Activated CD4-positive, alpha-beta memory T cell treated with anti-CD3 and anti-CD28 coated beads, Interleukin-2, amount 10 ng/mL, durations not matched to agents 7 days and 5 days (primary cell): ENCODE measurements at places on chromosomes 5 and 9. TPM values are rescaled to one million over a fixed set of nuclear protein-coding genes. Genes with fewer than 3 reads are reported as not detected.

GRCh38 chr5:169442403-169442874 lies 141.1 kb upstream of the SPDL1 start:
- no peaks in the 10 kb centered on the region for H3K36me3 ChIP-seq
- no peak for DNase-seq
- no peak overlapping the region for H3K27ac ChIP-seq

DNA sequence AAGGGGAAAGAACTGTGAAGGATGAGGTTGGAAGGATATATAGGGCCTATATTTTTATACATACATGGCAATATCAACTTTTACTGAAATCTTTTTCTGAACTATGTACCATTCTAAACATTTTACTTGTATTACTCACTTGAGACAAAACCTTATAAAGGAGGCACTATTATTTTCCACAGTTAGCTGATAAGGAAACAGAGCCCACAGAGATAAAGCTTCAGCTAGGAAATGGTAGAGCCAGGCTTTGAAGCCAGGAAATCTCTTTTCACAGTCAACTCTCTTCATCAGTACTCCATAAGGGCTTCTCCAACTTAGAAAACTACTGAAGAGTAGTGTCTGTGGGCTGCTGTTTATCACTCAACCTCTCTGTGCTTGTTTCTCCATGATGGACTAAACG lies 613.7 kb downstream of the PRELID2 start:
- H3K27me3 ChIP-seq: no peaks in the 10 kb centered on the region
- no peaks in the 10 kb centered on the region for H3K4me1 ChIP-seq
- no peak overlapping the region for H3K4me3 ChIP-seq
- no peak for DNase-seq
- no peak overlapping the region for H3K27ac ChIP-seq
- H3K36me3 ChIP-seq: no peaks in the 10 kb centered on the region

GRCh38 chr5:152077-152476 lies 39.2 kb upstream of the LRRC14B start:
- H3K36me3 ChIP-seq: no peaks in the 10 kb centered on the region
- DNase-seq: no peak
- H3K27ac ChIP-seq: no peak overlapping the region
- H3K4me3 ChIP-seq: no peak overlapping the region
- no peaks in the 10 kb centered on the region for H3K4me1 ChIP-seq

NMUR2 gene
- total RNA-seq: not detected

- H3K4me1 ChIP-seq: no peaks in the 10 kb centered on the region
- no peaks in the 10 kb centered on the region for H3K36me3 ChIP-seq
- peak; percentile 22 for DNase-seq
- H3K4me3 ChIP-seq: no peak overlapping the region
- H3K27me3 ChIP-seq: no peaks in the 10 kb centered on the region
These were observed 818.2 kb downstream of the TLR4 start for GRCh38 chr9:118522093-118523028.

DNA sequence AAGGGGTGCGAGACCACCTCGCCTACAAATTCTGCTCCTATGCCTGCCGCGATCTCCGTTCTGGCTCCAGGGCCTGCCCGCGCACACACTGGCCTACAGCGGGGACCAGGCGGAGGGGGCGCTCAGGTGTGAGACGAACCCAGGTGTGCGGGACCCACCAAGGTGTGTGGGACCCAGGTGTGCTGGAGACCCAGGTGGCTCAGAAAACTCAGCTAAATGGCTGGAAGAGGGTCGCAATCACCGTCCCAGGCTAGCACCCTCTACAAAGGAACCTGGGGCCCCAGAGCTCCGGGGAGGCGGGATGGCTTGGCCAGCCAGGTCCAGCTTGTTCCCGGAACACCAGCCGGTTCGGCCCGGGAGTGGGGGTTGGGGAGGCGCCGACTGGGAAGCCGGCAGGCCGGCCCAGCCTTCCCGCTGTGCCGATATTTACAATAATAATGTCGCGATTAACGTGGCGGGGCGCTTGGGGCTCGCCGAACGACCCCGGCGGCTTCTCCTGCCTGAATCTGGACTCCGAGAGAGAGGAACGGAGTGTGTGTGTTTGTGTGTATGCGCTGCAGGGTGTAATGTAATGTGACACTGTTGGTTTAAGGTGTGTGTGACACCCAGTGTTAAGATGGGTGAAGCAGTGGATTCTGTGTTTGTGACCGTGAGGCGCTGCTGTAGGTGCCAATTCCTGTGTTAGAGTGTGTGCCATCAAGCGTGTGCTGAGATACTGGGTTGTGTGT lies 1.4 kb downstream of the PCDH1 start:
- peaks cover 21% of the 10 kb centered on the region for H3K4me1 ChIP-seq
- H3K36me3 ChIP-seq: peaks cover 2% of the 10 kb centered on the region
- peaks cover 82% of the 10 kb centered on the region for H3K27me3 ChIP-seq
- H3K4me3 ChIP-seq: peak overlapping the region; percentile 16

LIX1 gene
- not detected for total RNA-seq

DNA sequence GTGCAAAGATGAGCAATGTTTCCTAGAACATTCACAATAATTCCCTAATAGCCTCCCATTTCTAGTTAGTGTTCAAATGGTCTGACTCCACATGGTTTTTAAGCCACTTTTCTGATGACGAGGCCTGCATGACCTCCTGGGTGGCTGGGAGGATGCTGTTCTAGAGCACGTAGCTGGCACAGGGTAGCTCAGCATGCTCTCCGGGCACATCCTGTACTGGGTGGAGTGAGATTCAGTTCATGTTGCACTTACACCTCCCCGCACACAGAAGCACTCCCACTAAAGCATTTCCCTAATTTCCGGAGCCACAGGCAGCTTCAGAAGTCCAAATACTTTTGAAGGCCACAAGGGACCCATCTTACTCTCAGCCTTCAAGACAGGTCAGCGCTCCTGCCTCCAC lies 159.8 kb upstream of the LHFPL2 start:
- H3K4me3 ChIP-seq: no peak overlapping the region
- no peak for DNase-seq
- H3K36me3 ChIP-seq: peaks cover 3% of the 10 kb centered on the region
- no peaks in the 10 kb centered on the region for H3K27me3 ChIP-seq
- no peak overlapping the region for H3K27ac ChIP-seq

VCAN gene
- 0.08 TPM for total RNA-seq

- H3K36me3 ChIP-seq: no peaks in the 10 kb centered on the region
- H3K27me3 ChIP-seq: peaks cover 19% of the 10 kb centered on the region
- no peak for DNase-seq
- H3K27ac ChIP-seq: no peak overlapping the region
These were observed 29.5 kb downstream of the RANBP3L start for GRCh38 chr5:36272136-36272690.

FBP2 gene
- not detected for total RNA-seq

EPB41L4B gene
- total RNA-seq: 0.08 TPM

SHISAL2B gene
- total RNA-seq: not detected

ELP1 gene
- total RNA-seq: 21.6 TPM

DNA sequence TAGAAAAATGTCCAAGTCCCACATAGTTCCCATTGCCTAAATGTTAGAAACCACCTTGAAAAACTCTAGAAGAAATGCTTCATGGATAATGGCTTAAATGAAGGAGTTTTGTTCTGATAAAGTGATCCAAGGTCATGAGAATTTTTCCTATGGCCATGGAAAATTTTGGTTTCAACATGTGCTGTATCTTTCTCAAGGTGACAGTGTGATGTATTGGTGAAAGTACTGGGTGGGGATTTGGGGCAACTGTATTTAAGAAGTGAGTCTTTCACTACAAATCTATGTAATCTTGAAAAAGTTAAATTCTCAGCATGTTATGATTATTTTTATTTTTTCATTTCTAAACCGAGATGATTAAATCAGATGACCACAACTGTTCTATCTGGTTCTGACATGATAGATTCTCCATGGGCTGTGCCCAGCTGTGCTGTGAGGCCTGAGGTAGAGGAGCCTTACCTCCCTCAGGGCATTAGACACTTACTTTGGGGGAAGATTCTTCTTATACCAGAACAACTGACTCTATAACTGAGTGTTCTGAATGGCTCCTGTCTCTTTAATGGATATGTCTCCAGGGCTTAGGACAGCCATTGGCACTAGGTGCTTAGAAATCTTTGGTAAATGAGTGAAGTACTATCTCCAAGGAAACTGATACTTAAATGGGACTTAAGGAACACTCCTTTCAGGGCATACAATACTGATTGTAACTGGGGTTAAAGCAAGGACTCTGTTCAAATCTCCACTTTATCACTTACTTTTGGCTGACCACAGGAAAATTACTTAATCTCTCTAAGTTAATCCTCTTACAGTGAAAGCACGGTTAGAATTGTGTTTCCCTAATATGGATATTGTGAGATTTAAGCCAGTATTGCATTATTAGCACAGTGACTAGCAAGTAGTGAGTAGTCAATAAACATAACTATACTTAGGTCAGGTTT lies 397.4 kb upstream of the MEF2C start:
- no peak overlapping the region for H3K27ac ChIP-seq
- no peaks in the 10 kb centered on the region for H3K4me1 ChIP-seq
- no peak for DNase-seq
- H3K4me3 ChIP-seq: no peak overlapping the region
- no peaks in the 10 kb centered on the region for H3K27me3 ChIP-seq

DNA sequence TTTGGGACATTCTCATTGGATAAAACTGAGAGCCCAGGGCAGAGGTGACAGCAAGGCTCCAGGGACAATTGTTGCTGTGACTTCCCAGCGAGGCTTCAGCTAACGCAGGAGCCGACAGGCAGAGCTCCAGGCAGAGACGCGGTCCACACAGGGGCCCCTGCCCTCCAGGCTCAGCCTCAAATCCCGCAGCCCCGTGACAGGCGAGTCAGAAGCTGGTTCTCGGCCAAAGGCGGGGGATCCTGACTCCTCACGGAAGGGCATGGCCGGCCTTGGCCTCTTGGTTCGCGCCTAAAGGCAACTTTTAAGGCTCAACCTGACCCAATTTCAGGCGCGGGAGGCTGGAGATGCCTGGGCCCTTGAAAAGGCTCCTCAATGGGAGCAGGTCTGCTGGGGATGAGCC lies 21.3 kb downstream of the SLC12A7 start:
- no peak overlapping the region for H3K4me3 ChIP-seq
- no peaks in the 10 kb centered on the region for H3K27me3 ChIP-seq
- no peaks in the 10 kb centered on the region for H3K36me3 ChIP-seq
- no peak overlapping the region for H3K27ac ChIP-seq
- no peaks in the 10 kb centered on the region for H3K4me1 ChIP-seq

DNA sequence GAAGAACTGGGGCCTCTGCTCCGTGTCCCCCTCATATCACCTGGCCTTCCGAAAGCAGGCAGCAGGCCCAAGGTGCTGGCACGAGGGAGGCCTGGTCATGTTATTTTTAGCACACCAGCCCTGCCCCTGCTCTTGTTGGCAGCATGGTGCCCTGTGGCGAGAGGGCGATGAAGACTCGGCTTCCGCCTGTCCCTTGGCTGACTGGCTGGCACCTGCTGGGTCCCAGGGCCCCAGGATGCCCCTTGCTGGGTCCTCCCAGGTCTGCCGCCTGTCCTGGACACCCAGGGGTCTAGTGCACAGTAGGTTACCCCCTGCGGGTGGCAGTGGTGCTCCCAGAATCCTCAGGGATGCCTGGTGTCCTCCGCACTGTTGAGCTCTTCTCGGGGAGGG lies 77.0 kb downstream of the RXRA start:
- no peak overlapping the region for H3K27ac ChIP-seq
- H3K36me3 ChIP-seq: peaks cover 4% of the 10 kb centered on the region
- no peak overlapping the region for H3K4me3 ChIP-seq
- no peak for DNase-seq
- H3K27me3 ChIP-seq: peaks cover 2% of the 10 kb centered on the region

DNA sequence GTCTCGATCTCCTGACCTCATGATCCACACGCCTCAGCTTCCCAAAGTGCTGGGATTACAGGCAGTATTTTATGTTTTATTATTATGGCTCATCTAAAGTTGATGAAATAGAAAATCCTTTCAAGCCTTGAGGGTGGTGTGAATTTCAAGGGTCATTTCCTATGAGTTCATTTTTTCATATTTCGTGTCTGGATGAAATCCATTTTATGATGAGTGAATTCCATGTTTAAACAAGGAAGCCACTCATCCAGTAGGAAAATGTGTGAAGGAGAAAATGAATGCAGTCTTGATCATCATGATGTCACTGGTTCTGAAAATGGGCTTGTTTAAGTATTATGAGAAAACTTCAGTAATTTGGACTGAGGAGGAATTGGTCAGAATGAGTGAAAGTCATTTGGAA lies 74.6 kb upstream of the ZSWIM6 start:
- H3K36me3 ChIP-seq: no peaks in the 10 kb centered on the region
- no peak overlapping the region for H3K27ac ChIP-seq
- peaks cover 6% of the 10 kb centered on the region for H3K27me3 ChIP-seq
- no peak for DNase-seq
- H3K4me1 ChIP-seq: no peaks in the 10 kb centered on the region
- no peak overlapping the region for H3K4me3 ChIP-seq

GRCh38 chr9:123109540-123110279 lies 76.2 kb downstream of the GPR21 start:
- H3K4me3 ChIP-seq: no peak overlapping the region

CARTPT gene
- total RNA-seq: not detected

SLC22A4 gene
- 0.10 TPM for total RNA-seq

GRCh38 chr9:35042081-35042604 lies 30.3 kb downstream of the VCP start:
- DNase-seq: no peak
- no peak overlapping the region for H3K27ac ChIP-seq
- H3K4me3 ChIP-seq: no peak overlapping the region
- peaks cover 10% of the 10 kb centered on the region for H3K36me3 ChIP-seq
- H3K4me1 ChIP-seq: no peaks in the 10 kb centered on the region

GRCh38 chr5:169719360-169720314 lies 82.6 kb downstream of the DOCK2 start:
- no peaks in the 10 kb centered on the region for H3K27me3 ChIP-seq
- no peak for DNase-seq
- H3K36me3 ChIP-seq: peaks cover 95% of the 10 kb centered on the region
- H3K4me3 ChIP-seq: no peak overlapping the region
- no peak overlapping the region for H3K27ac ChIP-seq

GRCh38 chr5:148641735-148642134 lies 12.6 kb downstream of the HTR4 start:
- H3K27me3 ChIP-seq: peaks cover 8% of the 10 kb centered on the region
- H3K27ac ChIP-seq: no peak overlapping the region

- H3K27me3 ChIP-seq: peaks cover 28% of the 10 kb centered on the region
- no peak for DNase-seq
- H3K4me3 ChIP-seq: no peak overlapping the region
- peaks cover 7% of the 10 kb centered on the region for H3K4me1 ChIP-seq
These were observed 112.5 kb upstream of the LARP1 start for GRCh38 chr5:154642499-154643245.

TRPM3 gene
- total RNA-seq: not detected

DNA sequence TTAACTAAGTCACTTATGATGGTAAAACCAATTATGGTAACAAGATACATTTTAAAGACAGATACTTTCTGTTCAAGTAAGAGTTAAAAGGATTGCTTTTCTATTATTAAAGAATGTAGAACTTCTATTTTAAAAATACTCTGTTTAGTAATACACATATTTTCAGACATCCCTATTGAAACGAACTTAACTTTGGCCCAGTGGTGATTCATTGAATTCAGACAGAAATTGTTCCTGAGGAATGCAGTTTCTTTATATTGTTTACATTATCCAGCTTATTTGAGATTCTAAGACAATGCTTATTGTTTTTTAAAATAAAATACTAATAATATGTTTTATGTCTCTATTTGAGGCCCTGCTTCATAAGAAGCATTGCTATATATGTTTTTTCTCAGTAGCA lies 816.4 kb downstream of the SEMA5A start:
- no peak overlapping the region for H3K4me3 ChIP-seq
- no peaks in the 10 kb centered on the region for H3K4me1 ChIP-seq
- no peak overlapping the region for H3K27ac ChIP-seq
- DNase-seq: no peak

- H3K36me3 ChIP-seq: peaks cover 34% of the 10 kb centered on the region
- H3K27ac ChIP-seq: no peak overlapping the region
- H3K4me1 ChIP-seq: peaks cover 17% of the 10 kb centered on the region
- no peak overlapping the region for H3K4me3 ChIP-seq
- H3K27me3 ChIP-seq: no peaks in the 10 kb centered on the region
These were observed 21.0 kb downstream of the RMI1 start for GRCh38 chr9:84001621-84002020.
